ENCODE measurements at places on chromosomes 7 and 10.

- no peak for DNase-seq
Measured at GRCh38 chr7:155449008-155449868, 8.7 kb upstream of the EN2 start.

DNA sequence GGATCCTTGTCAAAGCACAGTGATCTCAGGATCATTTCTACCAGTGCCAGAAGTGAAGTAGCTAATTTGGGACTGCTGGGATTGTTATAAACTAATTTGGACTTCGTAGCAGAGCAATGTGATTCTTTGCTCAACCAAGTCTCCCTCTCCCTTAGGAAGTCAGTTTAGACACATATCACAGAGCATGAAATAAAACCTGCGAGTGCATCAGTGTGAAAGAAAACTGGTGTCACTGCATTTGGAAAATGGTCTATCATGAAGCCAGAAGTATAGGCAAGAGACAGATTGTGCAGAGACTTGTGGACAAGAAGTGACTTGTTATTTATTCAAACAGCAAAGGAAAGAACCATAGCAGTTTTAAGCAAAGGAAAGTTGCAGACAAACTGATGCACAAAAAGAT, 560.5 kb upstream of the NRG3 start:
- DNase-seq, result no peak

- no peak for DNase-seq
Measured at GRCh38 chr10:86267286-86268195, 99.1 kb downstream of the GRID1 start.

GRCh38 chr10:42955493-42955889, 121.4 kb upstream of the RET start:
- no peak for DNase-seq

DNA sequence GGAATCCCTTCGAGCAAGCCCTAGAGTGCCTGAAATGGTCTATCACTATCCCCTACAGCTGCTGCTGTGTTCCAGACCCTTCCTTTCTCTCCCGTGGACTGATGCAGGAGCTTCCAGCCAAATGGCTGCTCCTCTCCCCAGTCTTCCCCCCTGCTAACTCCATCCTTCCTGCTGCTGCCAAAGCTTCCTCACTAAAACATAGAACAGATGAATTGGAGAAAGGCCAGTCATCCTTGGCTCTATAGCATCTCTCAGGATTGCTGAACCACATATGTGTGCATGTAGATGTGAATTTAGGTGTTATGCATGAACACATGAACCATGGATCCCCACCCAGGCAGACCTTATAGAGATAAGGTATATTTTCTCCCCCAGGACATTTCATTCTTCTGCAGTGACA, 60.7 kb downstream of the GPR26 start:
- DNase-seq, result no peak

DNA sequence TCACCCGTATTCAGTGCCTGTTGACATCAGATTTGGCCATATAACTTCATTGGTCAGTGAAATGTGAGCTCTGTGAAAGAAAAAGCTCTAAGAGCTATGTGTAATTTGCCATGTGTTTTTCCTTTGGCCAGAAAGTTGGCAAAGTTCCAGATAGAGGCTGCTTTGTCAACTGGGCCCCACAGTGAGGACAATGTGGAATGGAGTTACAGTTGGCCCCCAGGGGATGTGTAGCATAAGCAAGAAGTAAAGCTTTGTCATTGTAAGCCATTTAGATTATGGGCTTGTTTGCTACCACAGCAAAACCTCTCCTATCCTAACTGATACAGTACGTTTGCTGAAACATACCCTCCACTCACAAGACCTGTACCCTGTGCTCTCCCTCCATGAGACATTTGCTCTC, 119.1 kb upstream of the HABP2 start:
- no peak for DNase-seq

- DNase-seq, result no peak
Measured at GRCh38 chr10:116271593-116272439, 1.2 kb downstream of the GFRA1 start.

GRCh38 chr10:36761121-36761520, 364.3 kb upstream of the ANKRD30A start:
- no peak for DNase-seq

- no peak for DNase-seq
Measured at GRCh38 chr10:84371944-84372343, 43.6 kb downstream of the CCSER2 start.

DNA sequence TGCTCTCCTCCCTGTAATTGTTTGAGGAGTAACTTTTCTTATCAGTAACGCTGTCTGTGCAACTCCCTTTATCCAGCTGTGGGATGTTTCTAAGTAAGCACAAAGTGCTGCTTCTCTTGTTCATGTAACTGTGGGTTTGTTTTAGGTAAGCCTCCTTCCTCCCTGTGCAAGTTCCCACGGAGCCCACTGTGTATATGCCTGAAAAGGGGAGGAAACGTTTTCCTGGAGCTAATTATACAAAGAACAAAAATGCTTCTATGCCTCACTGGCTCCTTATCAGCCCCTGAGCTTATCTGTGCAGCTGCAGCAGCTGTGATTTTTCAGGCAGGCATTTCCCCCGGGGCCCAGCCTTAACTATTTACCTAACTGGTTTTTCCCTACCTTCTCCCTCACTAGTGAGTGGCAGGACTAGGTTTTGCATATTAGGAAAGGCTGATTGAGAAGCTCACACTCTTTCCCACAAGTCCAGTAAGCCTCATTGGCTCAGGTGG, 593.4 kb upstream of the GHITM start:
- no peak for DNase-seq

DNA sequence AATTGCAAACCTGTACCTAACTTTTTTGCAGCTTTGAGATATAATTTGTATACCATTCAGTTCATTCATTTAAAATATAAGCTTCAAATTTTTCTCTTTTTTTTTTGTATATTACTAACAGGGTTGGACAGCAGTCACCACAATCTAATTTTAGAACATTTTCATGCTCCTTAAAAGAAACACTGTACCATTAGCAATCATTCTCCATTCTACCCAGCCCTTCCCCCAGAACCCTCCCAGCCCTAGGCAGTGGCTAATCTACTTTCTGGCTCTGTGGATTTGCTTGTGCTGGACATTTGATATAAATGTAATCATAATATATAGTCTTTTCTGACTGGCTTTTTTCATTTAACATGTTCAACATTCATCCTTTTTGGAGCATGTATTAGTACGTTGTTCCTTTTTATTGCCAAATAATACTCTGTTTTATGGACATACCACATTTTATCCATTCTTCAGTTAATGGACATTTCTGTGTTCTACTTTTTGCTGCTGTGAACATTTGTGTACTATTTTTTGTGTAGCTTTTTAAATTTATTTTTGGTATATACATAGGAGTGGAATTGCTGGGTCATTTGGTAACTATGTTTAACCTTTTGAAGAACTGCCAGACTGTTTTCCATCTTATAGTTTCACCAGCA, 40.9 kb upstream of the ST7 start:
- DNase-seq, result no peak

DNA sequence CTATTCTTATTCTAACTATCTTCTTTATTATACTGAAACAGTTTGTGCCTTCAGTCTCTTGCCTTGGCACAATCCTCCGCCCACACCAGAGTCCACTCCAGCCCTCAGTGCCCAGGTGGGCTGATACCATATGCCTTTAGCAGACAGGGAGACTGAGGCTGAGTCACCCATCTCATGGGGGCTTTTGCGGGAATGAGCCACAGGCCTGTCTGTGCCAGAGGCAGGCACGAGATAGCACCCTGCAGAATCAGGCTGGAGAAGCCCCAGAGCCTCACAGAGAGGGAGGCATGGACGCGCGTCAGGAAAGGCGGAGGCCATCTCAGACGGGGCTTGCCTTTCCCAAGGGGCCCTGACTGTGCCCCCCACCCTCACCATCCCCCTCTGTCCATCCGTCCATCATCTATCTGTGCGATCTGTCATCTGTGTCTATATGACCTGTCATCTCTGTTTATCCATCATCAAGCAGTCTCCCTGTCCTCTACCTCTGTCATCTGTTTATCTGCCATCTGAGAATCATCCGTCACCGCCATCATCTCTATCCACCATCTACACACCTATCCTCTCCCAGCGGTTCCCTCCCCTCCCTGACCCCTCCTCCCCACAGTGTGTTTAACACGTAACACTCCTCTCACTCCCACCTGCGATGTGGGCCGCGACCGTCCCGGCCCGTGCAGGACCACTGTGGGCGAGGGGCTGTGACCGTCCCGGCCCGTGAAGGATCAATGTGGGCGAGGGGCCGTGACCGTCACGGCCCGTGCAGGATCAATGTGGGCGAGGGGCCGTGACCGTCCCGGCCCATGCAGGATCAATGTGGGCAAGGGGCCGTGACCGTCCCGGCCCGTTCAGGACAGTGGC, 7.3 kb upstream of the ADAP1 start:
- no peak for DNase-seq

DNA sequence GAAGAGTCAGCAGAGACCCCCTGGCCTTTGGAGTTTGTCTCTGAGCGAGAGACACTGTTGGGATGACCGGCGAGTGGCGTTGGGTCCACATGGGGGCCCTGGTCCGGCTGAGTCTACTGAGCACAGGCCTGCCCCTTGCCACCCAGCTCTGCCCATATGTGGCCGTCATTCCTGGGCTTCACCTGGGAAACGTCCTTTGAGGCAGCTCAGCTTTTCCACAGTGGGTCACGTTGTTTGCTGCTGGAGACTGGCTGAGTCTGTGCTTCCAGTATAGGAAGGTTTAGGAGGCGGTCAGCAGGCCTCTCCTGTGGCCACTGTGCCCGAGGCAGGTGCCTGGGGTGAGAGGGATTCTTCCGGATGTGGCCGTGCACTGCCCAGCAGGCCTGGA, 17.1 kb downstream of the ADAM8 start:
- no peak for DNase-seq

GRCh38 chr7:92368741-92369140, 78.5 kb upstream of the GATAD1 start:
- DNase-seq, result no peak

GRCh38 chr10:132665946-132666704, 119.8 kb downstream of the NKX6-2 start:
- peak; percentile 45 for DNase-seq

DNA sequence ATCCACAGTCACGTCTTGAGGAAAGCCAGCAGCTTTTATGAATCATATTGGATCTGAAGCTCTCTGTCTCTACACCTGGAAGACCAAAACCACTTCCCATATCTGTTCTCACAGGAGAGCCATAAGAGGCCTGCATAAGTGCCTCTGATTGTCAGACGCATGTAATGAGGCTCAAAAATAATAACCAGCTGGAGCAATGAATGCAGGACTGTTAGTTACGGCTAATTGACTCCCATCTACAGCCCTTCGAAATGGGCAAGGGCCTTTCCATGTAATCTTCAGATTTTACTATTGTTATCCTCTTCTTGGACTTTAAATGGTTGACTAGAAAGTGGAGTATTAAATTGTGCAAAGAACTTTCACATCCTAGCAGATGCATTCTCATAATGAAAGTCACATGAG, 4.4 kb upstream of the SEMA3C start:
- DNase-seq, result no peak

DNA sequence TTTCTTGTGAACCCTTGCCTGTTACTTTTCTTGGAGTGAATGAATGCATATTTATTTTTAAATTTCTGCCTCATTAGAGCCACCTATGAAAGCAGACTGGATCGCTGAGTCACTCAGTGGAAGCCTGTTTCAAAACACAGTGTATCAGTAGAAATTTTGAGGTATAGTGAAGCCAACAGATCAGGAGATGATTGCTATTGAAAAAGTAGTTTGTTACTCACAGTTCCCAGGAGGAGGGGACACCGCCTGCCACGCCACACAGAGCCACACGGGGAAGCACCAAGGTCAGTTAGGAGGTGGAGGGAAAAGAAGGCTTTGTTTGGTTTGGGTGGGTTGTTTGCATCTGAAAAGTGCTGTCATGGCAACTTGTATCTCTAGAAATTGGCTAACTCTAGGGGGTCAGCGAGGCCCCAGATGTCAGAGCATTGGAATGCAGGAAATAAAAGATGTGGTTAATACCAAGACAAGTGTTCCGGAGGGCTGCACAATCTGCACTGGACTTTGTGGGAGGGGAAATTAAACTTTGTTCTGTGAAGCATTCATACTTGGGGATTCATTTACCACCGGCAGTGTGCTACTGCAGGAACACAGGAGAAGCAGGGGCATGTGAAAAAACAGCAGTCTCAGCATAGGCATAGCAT, 106.4 kb upstream of the SDK1 start:
- no peak for DNase-seq

GRCh38 chr7:77736991-77737390, 40.7 kb downstream of the RSBN1L start:
- no peak for DNase-seq

- DNase-seq, result no peak
Measured at GRCh38 chr7:22876986-22877729, 54.5 kb upstream of the TOMM7 start.

GRCh38 chr10:124465003-124465776, 3.6 kb downstream of the LHPP start:
- no peak for DNase-seq

DNA sequence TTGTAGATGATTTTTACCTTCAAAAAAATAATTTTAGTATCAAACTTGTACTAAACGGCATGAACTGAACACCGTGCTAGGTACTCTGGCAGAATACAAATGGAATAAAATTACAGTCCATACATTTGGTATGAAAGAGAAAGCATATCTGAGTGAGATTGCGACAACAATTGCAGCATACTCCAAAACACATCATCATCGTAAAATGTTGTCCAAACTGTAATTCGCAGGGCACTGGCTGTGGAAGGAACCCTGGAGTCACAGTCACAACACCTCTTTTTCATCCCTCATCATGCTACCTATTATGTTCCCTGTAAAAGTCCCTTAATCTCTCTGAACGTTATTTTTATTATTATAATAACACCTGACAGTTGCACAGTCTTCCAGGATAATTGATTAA, 13.5 kb downstream of the CREM start:
- DNase-seq, result no peak

DNA sequence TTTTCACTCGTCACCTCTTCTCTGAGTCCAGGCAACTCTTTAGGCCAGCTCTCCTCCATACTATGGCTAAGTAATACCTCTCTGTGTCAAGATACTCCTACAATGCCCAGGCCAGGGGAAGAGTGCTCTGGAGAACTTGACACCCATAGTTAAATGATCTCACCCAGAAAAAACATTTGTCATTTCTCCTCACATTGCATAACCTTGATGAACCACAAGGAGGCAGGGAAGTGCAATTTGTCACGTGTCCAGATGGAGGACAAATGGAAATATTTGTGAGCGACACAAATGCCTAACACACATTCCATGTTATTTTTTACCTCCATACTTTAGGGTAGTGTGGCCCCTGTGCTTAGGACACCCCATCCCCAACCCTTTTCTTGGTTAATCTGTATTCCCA, 78.3 kb downstream of the HTR7 start:
- DNase-seq, result no peak

DNA sequence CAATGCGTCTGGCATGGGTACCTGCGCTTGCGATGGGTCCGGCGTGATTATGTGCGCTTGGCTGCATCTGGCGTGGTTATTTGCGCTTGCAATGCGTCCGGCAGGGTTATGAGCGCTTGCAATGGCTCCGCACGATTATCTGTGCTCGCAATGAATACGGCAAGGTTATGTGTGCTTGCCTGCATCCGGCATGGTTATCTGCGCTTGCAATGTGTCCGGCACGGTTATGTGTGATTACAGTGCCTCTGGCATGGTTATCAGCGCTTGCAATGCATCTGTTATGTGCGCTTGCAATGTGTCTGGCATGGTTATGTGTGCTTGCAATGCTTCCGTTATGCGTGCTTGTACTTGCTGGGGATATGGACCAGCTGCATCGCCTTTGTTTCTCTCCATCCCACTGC, 37.7 kb downstream of the RBAK start:
- no peak for DNase-seq
